ENCODE measurements at places on chromosomes 2 and 18.

DNA sequence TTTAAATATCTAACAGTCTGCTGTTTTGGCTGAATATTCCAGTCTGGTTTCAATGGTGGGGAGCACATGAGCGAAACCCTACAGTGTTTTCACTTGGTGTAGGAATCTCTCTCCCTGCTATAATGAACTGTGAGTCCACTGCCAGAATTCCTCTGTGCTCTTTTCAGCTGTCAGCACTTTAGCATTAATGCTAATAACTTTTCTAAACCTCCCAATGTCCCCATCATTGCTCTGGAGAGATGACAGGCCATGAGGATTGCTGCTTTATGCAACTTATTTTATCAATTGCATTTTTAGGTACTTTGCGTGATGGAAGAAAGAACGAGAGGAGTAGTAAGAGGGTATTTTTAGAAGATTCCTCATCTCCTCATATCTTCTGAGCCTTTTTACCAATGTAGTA, 25.3 kb downstream of the STK39 start:
- H3K27ac ChIP-seq = no peak overlapping the region
- no peaks in the 10 kb centered on the region for H3K27me3 ChIP-seq
- H3K4me1 ChIP-seq = peaks cover 17% of the 10 kb centered on the region
- H3K4me3 ChIP-seq = no peak overlapping the region
- no peak for DNase-seq

DNA sequence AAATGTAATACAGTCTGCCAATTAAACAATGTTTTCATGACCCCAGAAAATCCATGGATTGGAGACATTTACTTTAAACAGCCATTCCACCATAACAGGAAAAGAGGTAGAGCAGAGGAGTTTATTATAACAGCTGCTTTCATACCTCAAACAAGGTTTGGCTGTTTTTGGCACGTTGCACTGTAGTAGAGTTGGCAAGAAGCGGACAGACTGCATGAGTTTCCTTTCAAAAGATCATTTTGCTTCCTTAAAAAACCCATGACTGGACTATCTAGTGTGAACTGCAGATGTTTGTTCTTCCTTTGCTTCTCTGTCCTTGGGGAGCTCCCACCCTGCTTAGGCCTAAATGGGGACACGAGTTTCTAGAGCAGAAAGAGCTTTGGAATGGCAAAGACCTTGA, 108.5 kb upstream of the THOC1 start:
- H3K4me3 ChIP-seq = no peak overlapping the region
- H3K4me1 ChIP-seq = peaks cover 33% of the 10 kb centered on the region
- H3K27me3 ChIP-seq = no peaks in the 10 kb centered on the region
- H3K36me3 ChIP-seq = no peaks in the 10 kb centered on the region
- peak overlapping the region; percentile 64 for H3K27ac ChIP-seq

DNA sequence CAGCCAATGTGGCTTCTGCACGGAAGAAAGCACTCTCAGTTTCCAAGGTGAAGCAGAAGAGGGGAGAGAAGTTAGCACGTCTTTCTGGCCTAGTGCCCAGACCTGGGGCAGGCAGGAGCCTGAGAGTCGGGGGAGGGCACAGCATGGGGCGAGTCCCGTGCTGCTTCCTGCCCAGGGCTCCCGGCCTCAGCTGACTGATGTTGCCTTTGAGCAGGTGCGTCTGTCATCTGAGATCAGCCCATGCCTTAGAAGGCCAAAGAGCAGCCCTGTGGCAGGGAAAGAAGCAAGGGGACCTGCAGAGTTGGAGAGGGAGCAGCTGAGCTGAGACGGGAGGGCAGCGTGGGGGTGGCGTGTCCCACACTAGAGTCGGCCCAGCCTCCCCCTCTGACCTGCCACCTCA, 3.3 kb downstream of the KCNIP3 start:
- H3K36me3 ChIP-seq = no peaks in the 10 kb centered on the region
- no peak for DNase-seq
- no peaks in the 10 kb centered on the region for H3K27me3 ChIP-seq

- DNase-seq = no peak
- H3K27me3 ChIP-seq = no peaks in the 10 kb centered on the region
- H3K4me1 ChIP-seq = no peaks in the 10 kb centered on the region
- H3K4me3 ChIP-seq = no peak overlapping the region
Measured at GRCh38 chr2:78301166-78301789, 724.2 kb upstream of the REG3G start.

GRCh38 chr2:84888401-84889276, 7.8 kb upstream of the TRABD2A start:
- no peaks in the 10 kb centered on the region for H3K4me1 ChIP-seq
- H3K27ac ChIP-seq = peak overlapping the region; percentile 23
- no peaks in the 10 kb centered on the region for H3K36me3 ChIP-seq
- DNase-seq = no peak
- no peaks in the 10 kb centered on the region for H3K27me3 ChIP-seq

- H3K36me3 ChIP-seq = peaks cover 21% of the 10 kb centered on the region
- no peaks in the 10 kb centered on the region for H3K4me1 ChIP-seq
- H3K27ac ChIP-seq = no peak overlapping the region
- H3K27me3 ChIP-seq = no peaks in the 10 kb centered on the region
Measured at GRCh38 chr2:73218298-73218697, 4.3 kb downstream of the SMYD5 start.

GRCh38 chr2:65040400-65041261, 15.6 kb upstream of the CEP68 start:
- no peaks in the 10 kb centered on the region for H3K27me3 ChIP-seq
- no peak overlapping the region for H3K4me3 ChIP-seq
- DNase-seq = peak; percentile 87
- H3K36me3 ChIP-seq = no peaks in the 10 kb centered on the region

DNA sequence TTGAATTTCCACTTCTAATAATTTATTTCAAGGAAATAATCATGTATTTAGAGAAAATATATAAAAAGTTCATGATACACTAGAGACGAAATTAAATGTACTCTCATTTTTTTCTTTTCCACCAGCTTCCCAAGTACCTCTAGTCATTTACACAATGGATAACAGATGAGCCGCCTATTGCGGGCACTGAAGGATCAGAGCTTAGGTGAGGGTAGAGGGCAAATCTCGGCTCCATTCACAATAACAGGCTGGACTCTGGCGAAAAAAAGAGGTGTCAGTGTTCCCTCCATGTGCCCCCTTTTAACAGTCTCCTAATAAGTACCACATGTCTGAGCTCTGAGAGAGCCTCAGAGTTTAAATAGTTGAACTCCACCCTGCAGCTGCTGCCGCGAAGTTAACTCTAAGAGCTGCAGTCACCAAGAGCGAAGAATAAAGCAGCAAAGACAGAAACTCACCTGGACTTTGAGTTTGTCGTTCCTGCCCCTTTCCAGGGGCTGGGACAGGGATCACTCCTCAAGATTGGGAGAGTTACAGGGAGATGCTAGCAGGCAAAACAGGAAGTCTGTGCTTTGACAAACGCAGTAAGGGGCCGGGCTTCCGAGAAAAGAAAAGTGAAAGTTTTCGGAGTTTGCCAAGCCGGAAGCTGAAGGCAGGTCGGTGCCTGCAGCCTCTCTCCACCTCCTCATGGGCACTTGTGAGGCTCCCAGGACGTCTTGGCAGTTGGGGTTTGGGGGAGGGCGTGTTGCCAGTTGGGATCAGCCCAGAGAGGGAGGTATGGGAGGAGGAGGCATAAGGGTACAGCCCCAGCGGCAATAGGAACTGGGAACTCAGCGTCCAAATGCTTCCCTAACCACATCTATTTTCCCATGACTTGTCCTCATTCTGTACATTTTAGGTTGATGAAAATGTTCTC, at the start of gene SP110:
Gene SP110 (minus strand): TSS at position 566 of the 913 bp plus-strand sequence. CDS start 3,057 bp downstream, outside the sequence.
- no peaks in the 10 kb centered on the region for H3K27me3 ChIP-seq
- peak within 1 kb of the TSS; percentile 28 for H3K27ac ChIP-seq
- peak within 1 kb of the TSS; percentile 57 for H3K4me3 ChIP-seq
- H3K4me1 ChIP-seq = peaks cover 7% of the 10 kb centered on the region
